GM03348 (cell line): ENCODE measurements at places on chromosomes 3 and 15.

GRCh38 chr3:13569201-13569600 lies 20.3 kb downstream of the FBLN2 start:
- no peak for DNase-seq

- no peak for DNase-seq
Observed at GRCh38 chr3:184349563-184350470, 11.6 kb downstream of the CLCN2 start.

GRCh38 chr3:55267206-55267930 lies 219.7 kb downstream of the WNT5A start:
- DNase-seq, result peak; percentile 44

DNA sequence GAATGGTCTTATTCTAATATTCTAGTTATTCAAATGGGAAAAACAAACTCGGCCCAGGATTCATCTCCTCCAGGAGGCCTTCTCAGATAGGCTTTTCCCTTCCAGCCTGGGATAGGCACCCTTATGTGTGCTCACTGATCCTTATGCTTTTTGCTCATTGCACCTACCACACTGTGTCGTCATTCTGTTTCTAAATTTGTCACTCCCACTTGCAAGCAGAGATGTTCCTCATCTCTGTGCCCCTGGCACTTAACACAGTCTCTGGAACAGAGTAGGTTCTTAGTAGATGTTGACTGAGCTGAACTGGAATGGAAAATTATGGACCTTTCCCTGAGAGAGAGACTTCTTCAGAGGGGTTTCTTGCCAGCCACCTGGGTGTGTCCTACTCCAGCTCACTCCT lies 18.7 kb upstream of the SPG11 start:
- no peak for DNase-seq

DNA sequence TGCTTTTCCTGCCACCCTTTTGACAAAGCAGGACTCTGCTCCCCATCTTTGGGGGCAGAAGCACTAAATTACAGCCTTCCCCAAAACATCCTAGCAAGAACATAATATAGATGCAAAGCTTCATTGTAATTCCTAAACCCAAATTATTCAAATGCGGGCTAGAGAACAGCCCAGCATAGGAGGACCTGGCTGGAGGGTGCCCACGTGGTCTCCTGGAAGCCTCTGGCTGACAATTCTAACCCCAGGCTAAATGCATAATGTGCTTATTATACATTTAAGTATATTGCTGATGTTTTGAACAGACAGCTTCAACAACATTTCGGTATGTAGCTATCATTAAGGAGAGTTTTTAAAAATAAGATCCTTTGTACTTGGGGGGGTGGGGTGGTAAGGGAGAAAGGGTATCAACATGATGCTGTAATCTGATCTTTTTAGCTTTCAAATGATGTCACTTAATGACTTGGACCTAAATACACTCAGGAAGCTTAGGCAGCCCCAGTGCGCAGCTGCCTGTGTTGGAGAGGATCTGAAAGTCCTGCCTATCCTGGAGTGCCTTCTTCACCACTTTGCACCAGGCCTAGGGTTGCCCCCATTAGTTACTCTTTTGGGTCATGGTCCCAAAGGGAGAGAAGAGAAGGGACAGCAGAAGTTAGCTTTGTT lies 57.2 kb upstream of the USP3 start:
- no peak for DNase-seq

DNA sequence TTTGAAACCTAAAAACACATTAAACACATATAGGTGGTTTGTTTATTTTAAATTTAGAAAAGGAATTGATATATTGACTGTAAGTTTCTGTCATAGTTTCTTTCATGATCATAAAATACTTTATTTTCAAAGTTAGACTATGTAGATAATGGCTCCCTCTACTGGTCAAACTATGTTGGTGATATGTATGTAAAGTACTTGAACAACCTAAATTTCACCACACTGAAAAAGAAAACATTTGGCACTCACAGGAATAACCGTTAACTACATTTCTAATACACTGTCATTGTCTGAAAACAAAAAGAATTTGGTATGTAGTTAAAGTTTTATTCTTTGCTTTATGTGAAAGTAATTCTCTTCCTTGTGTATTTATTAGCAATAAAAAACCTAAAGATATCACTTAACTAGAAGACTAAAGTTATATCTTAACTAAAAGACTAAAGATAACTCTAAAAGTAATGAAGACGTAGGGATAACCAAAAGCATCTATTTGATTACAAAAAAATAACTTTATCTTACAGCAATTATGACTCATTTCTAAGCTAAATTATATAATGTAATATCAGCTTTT lies 427.5 kb downstream of the VGLL3 start:
- DNase-seq, result peak; percentile 42

GRCh38 chr3:153045150-153045549 lies 116.9 kb upstream of the RAP2B start:
- peak; percentile 12 for DNase-seq

- DNase-seq, result no peak
Observed at GRCh38 chr3:37986479-37987314, 3.9 kb upstream of the VILL start.

DNA sequence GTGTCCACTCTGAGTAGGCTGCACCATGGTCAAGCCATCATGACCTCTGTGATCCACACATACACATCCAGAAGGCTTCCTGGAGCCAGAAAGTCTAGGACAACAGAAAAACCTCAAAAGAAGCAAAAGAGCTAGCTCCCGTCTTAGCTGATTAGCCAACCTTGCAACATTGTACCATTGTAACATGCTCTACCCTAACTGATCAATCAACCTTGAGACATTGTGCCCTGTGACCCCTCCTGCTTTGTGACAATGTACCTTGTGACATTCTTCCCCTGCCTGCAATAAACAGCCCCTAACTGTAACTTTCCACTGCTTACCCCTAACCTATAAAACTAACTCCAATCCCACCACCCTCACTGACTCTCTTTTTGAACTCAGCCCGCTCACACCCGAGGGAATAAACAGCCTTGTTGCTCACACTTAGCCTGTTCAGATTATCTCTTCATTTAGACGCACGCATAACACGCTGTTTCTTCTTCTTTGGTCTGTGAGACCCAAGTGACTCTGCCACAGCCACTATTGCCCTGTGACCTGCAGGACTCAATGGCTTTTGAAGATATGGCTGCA lies 1104.6 kb downstream of the OTOL1 start:
- no peak for DNase-seq

DNA sequence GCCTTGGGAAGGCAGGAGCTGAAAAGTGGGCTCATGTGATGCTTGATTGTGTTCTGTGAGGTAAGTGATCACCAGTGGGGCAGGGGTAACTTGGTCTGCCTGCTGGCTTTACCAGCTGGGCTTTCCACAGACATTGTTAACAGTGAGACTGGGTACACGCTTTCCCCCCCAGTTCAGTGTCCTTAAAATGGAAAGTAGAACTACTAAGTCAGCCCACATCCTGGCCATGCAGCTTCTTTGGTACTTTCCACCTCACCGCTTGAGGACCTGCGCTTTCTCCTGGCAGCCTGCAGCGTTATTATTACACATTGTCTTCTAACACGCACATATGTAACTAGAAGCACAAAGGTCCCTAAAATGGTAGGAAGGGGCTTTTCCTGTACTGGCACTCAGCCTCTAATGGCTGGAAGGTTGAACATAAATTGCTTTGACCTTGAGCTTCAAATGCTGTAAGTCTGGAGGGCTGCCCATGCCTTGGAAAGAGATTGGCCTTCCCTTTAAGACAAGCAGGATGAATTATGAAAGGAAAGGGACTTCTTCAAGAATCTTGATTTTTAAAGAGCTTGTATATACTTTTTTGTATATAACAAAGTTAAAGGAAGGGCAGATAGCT lies 216.1 kb upstream of the ROPN1 start:
- DNase-seq, result no peak

GRCh38 chr15:71508081-71508682 lies 302.2 kb upstream of the NR2E3 start:
- DNase-seq, result no peak

DNA sequence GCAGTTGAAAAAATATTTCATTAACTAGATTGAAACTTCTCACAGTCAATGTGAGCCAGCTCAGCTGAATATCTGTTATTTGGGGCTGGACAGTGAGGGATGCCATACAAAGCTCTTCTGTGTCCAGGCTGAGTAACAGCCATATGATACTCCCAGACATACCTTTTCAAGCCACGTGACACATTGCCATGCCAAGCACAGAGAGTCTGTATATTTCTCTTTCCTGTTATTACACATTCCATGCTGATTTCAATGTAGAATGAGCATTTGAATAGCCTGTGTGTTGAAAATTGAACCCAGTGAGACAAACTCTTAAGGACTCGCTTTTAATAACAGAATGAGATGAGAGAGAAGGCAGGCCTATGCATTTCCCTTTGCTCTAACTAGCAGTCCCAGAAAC lies 334.7 kb upstream of the RASGRP1 start:
- DNase-seq, result no peak

DNA sequence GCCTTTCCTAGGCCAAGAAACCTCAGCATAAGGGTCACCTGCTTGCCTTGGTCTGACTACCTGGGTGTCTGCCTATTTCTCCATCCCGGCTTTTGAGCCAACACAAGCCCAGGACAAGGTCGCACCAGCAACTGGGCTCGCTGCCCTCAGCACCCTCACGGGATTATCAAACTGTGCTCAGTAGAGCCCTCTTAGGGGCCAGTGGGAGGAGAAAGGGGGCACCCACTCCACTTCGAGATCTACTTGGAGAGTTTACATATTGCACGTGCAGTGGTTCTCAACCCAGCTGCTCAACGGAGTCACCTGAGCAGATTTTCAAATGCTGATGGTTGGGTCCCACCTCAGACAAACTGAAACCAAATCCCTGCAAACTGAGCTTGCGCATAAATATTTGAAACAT lies 31.1 kb downstream of the TSPAN3 start:
- DNase-seq, result no peak

- peak; percentile 47 for DNase-seq
Observed at GRCh38 chr3:100603469-100603868, 5.9 kb upstream of the ADGRG7 start.

GRCh38 chr3:54421943-54422342 lies 299.6 kb downstream of the CACNA2D3 start:
- DNase-seq, result no peak

- DNase-seq, result no peak
Observed at GRCh38 chr3:79081335-79081734, 686.5 kb downstream of the ROBO1 start.

GRCh38 chr3:70824078-70824477 lies 511.6 kb upstream of the MDFIC2 start:
- DNase-seq, result peak; percentile 9
